ENCODE measurements at places on chromosomes 11 and 22.

DNA sequence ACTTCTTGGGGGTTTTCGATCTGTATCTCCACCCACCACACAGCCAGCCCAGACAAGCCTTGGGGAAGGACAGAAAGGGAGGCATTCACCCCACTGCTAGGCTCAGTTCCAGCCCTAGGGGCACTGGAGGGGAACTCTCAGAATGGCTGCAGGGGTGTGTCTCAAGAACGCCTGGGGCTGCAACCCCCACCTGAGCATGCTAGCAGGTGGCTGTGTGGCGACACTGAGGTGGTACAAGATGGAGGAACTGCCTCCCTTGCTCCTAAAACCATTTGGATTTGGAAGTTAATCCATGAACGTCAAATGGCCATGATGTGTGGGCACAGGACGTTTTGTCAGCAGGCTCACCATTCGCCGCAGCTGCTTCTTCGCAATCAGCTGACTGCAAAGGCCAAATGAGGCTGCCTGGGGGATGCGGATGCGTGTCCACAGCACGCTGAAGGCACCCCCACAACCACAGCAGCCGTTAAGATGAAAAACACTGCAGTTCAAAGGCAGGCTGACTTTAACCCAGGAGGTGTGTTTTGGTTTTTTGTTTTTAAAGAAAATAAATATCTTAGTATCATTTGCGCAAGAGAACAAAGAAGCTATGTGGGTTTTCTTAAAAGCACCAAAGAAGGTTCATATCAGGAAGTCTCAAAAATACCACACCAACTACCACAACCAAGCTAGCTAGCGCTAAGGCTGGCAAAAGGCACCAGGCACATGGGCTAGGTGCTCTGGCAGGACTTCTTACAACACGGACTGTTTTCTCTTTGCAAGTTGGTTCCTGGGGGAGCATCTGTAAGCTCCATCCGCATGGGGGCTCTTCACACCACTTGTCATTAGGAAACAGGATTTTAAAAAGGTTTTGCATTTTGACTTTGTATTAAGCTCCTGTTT, 22.2 kb upstream of the NAP1L4 start:
- no peak for DNase-seq

DNA sequence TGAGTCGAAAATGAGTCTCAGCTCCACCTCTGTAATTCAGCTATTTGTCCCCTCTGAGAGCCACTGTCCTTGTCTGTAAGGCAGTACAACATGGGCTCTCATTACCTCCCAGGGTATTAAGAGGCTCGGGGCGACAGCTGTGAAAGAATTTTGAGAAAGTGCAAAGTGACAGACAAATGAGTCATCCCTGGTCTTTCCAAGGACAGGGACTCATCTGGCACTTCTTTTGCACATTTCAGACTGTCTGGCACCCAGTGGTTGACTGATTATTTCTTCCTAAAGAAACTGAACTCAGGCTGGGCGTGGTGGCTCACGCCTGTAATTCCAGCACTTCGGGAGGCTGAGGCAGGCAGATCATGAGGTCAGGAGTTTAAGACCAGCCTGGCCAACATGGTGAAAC, 62.1 kb upstream of the ARFGAP3 start:
- DNase-seq, result no peak

DNA sequence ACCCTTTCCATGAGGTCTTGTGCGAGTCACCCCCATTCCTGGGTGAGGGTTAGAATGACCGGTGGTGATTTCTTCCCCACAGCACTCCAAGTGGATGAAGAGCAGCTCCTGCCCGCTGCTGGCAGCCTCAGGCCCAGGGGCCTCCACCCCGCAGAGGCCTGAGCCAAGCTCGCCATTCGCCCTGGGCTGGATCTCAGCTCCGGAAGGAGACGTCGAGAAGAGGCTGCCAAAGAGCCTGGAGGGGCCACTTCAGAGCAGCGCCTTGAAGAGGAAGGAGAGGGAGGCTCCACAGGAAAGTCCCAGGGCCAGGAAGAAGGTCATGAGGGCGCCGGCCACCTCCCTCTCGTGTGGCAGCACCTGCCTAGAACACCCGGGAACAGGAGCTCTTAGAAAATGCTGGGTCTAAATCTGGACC, 8.4 kb downstream of the SLC29A2 start:
- DNase-seq, result no peak

GRCh38 chr11:84714316-84714780, 912.8 kb downstream of the DLG2 start:
- no peak for DNase-seq

GRCh38 chr11:62804310-62805075, 747 bp downstream of the NXF1 start:
- DNase-seq, result no peak

DNA sequence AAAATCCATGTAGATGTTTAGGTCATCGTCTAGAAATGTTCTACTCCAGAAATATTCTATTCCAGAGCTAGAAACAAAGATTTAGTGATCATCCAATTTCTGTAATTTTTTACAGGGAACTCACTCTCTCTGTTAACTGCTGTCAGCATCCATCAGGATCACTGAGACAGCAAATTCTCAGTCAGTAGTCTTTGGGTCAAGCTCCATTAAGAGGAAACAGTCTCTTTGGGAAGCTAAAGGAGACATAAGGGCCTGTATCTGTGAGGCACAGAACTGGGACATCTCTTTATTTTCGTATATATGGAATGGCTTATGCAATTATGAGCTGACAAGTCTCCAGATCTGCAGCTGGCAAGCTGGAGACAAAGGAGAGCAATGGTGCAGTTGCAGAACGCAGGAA, 48.3 kb downstream of the PIK3C2A start:
- DNase-seq, result no peak

DNA sequence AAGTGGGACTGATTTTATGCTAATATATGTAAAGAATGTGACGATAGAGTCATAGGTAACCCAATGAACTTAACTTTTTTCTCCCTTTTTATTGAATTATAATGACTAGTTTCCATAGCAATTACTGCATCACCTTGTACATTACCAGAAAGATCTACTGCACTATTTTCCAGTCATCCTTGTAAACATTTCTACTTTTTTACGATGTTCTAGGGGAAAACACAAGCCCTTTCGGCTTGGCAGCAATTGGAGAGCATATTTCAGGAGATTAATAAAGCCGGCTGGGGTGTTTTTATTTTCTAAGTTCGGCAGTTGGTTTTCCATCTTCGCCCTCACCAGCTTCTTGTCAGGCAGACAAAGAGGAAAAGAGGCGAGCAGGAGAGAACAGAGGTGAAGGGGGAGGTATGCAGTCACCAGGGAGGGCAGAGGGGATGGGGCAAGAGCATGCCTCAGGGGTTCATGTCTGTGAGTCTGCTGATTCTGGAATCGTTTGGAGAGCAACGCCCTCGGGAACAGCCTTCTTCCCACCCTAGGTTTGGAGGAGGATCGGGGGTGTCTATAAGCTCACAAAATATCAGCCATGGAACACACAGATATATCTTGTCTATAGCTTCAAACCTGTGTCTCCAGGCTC, 476.4 kb downstream of the MIAT start:
- no peak for DNase-seq

DNA sequence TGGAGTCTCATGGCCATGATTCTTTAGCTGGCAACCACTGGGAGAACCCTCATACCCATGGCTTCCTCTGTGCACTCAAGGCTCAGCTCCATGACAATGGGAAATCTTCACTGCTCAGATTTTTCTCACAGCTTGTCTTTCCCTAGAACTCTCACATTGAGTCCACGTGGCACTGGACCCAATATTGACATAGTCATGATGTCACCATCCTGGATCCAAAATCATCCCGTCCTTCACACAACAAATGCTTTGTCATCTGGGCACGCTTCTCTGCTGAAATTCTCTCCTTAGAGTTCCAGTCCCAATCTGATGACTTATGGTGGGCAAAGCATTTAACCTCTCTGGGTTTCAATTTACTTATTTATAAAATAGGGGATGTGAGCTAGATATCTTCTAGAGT, 37.7 kb upstream of the CD44 start:
- no peak for DNase-seq

- no peak for DNase-seq
Measured at GRCh38 chr22:28835630-28836189, 35.3 kb upstream of the XBP1 start.

DNA sequence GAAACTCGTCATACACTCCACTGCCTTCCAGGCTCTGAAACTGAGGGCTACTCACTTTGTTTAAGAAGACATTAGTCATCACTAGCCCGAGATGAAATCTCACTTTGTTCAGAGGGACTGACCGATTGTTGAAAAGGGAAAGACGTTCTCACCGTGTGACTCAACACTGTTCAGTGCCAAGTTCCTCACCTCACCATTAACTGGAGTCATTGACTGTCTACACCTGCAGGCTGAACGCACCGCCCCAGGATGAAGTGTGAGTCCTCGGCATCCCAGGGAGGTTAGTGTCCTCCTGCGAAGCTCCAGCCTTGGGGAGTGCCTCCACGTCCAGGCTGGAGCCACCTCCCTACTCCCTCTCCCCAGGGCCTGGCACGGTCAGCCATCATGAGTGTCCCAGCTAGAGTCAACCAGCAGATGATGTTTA, 30.4 kb downstream of the FADD start:
- no peak for DNase-seq

- no peak for DNase-seq
Measured at GRCh38 chr11:131925829-131926228, 555.4 kb downstream of the NTM start.

- DNase-seq, result no peak
Measured at GRCh38 chr22:42397332-42398249, 34.6 kb downstream of the NFAM1 start.

DNA sequence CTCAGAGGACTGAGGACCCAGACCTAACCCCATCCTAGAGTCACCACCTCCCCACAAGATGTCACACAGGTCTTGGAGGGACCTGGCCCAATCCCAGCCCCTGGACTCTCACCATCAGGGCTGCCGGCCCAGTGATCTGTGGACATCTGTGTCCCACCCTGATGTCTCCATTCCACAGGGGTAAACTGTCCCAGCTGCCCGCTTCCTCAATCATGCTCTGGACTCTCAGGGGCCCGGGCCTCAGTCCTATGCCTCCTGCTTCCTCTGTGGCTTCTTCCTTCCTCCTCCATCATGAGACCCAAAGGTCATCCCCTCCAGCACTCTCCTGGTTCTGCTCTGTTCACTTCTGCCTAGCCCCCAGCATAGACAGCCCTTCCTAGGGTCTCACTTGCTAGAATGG, 32.2 kb downstream of the ARAP1 start:
- DNase-seq, result no peak

DNA sequence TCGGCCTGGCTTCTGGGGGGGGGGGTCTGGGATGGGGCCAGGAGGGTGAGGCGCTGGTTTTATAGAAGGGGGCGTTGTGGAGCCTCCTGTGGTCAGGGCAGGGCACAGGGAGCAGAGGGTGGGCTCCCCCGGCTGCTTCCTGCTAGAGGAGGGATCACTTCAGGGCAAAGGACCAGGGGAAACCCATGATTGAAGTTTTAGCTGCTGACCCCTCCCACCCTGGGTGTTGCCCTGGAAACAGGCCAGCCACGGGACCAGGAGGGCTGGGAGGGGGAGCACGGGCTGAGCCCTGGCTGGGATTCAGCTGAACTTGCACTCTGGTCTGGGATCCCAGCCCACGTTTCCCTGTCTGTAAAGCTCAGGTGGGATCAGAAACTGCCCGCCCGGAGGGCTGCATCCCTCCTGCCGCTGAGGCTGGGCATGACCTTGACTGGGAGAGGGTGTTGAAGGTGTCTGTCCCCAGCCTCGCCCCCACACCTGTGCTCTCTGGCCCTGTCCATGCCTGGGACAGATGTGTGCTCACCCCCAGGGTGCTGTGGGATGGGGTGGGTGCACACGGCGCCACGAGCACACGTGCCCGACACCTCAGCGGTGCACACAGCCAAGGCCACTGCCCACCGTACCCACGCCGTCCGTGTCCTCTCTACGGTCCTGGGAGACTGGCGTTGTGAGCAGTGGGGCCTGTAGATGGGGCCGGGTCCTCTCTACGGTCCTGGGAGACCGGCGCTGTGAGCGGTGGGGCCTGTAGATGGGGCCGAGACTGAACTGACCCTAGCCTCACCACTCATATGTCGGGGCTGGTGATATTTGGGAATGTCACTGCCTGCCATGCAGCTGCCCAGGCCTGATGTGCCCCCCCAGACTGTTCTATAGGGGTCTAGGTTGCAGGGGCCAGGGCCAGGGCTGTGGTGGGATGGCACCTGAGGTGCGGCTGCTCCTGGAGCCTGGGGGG, 2.3 kb downstream of the TSPAN4 start:
- no peak for DNase-seq

- DNase-seq, result no peak
Measured at GRCh38 chr11:71322192-71322735, 69.9 kb upstream of the SHANK2 start.

DNA sequence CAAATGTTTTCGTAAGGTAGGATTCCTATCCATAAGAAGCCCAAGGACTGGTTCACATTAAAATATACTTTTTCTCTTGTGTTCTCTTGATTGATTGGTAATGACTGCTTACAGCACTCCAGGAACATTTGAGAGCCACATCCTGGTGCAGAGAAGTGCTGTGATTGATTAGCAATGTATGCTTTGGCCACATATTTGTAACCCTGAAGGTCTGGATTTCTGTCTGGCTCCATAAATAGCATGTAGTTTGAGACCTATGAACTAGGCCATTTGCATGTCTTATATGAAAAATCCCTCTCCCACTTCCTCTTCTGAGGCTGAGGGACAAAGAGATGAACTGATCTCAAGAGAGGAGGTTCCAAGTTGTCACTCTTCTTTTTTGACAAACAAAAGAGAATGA, 49.3 kb upstream of the CD44 start:
- DNase-seq, result no peak

DNA sequence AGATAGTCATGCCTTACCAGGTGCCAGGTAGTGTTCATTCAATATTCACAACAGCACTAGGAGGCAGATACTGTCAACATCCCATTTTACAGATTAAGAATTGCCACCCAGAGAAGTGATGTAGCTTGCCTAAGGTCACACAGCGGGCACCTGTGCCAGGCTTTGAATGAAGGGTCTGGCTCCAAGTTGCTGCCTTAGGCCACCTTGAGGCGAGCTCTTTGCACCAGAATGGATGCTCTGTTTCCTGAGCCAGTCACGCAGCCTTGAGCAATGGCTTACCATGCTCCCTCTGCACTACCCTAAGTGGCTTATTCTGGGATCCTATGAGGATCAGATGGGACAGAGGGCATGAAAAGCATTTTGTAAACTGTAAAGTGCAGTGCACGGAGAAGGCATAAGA, 25.1 kb upstream of the TIMP3 start:
- no peak for DNase-seq

DNA sequence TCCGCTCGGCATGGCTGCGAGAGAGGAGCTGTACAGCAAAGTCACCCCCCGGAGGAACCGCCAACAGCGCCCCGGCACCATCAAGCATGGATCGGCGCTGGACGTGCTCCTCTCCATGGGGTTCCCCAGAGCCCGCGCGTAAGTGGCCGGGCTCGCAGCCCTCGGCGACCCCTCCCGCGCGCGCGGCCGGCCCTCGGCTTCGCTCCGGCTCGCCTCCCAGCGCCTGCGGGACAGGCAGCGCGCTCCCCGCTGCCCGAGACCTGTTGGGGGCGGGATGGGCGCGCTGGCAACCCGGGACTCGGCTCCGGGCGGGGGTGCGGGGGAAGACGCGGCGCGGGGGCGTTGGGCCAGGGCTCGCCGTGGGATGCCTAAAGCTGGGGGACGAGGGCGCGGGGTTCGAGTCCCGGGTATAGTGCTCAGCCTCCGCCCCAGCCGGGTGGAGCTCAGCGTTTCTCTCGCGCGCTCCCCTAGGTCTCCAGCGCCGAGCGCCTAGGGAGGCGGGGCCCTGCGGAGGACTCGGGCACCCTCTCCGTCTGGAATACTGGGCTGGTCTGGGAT, 630 bp downstream of the UBASH3B start:
- DNase-seq, result peak; percentile 45

- DNase-seq, result peak; percentile 94
Measured at GRCh38 chr11:86192519-86193257, 51.9 kb upstream of the EED start.

GRCh38 chr11:64990222-64990923, 6.4 kb downstream of the BATF2 start:
- DNase-seq, result no peak

- DNase-seq, result no peak
Measured at GRCh38 chr11:44899959-44900358, 50.7 kb downstream of the TP53I11 start.

All from NCI-H1105 (cell line).